T47D (cell line): ENCODE measurements at places on chromosomes 1 and 21.

DNA sequence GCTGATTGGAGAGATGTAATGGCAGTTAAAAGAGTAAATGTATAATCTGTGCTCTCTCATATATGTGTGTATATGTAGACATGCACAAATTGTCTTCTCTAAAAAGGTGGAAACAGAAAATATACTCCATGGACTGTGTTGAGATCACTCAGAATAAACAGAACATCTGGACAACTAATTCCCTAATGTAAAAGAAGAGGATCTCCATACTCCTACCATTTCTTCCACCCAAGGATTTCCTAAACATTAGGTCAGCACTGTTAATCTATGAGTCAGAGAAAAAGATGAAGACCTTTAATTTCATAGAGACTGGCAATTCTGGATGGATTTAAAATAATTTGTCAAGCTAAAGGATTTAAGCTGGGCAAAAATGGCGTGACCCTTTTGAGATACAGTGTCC lies 80.1 kb downstream of the ESRRG start:
- DNase-seq = no peak

GRCh38 chr21:23402929-23403520 lies 2204.3 kb downstream of the MRPL39 start:
- DNase-seq = peak; percentile 73

DNA sequence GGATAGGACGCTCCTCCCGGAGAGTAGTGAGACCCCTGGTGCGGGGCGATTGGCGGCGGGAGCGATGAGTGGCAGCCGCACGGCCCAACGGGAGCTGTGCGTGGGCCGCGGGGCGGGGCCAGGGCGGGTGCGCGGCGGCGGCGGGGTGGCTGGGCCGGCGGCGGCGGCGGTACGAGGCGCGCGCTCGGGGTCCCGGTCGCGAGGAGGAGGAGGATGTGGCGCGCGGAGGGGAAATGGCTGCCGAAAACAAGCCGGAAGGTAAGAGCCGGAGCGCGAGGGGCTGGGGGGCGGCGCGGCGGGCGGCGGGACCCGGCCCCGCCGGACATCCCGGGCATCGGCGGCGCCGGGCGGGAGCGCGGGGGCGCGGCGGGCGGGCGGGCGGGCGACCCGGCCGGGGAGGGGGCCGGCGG lies at the start of gene CAMTA1:
Gene CAMTA1, plus strand, starts transcription at position 137 of the 410 bp plus-strand sequence. Its CDS starts 77 bp downstream, at position 214.
- DNase-seq = no peak

DNA sequence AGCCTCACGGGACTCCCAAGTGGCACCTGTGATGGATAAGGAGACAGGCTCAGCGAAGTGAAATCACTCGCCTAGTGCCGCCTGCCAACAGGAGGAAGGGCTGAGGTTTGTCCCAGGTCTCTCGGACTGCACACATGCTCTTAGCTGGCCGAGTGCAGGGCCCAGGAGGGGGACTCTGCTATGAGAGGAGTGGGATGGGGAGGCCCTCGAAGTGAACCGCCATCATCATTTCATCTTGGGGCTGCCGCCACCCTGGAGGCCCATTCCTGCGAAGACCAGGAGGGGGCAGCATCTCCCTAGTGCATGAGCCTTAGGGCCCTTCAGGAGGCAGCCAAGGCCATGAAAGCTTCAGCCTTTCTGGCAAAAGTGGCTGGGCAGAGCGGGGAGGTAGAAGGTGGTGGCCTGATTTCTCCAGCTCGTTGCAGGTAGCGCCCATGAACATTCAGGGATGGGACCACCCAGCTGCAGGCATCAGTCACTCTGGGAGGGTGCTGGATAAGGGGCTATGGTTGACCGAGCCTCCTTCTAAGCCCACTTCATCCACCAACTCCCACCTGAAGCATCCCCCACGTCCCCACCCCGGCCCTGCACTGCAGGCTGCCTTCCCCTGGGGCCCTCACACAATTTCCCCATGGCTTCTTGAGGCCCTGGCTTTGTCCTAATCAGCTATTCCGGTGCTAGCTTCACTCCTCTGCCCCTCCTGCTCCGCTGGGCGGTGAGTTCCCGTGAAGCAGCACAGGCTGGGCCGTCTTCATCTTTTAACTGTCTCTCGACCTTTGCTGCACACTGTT lies 17.2 kb upstream of the RASSF5 start:
- peak; percentile 77 for DNase-seq

DNA sequence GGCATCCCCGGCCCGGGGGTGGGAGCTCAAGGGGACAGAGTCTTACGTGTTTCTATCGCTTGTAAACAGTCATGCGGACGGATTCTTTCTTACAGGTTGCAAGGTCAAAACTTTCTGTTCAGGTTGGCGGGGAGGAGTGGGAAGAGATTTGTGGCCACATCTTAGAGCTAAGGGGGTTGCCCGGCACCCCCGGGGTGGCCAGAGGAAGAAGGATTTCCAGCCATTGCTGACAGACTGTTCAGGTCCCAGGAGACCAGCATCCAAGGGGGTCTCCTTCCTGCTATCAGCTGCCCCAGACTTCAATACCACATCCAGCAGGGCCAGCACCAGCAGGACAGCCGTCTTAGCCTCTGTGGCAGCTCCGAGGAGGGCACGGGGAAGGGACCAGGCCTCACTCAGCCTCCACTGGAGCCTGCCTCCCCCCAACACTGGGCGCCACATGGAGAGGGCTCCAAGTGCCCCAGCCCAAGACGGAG lies 52.0 kb downstream of the KIF21B start:
- DNase-seq = no peak

DNA sequence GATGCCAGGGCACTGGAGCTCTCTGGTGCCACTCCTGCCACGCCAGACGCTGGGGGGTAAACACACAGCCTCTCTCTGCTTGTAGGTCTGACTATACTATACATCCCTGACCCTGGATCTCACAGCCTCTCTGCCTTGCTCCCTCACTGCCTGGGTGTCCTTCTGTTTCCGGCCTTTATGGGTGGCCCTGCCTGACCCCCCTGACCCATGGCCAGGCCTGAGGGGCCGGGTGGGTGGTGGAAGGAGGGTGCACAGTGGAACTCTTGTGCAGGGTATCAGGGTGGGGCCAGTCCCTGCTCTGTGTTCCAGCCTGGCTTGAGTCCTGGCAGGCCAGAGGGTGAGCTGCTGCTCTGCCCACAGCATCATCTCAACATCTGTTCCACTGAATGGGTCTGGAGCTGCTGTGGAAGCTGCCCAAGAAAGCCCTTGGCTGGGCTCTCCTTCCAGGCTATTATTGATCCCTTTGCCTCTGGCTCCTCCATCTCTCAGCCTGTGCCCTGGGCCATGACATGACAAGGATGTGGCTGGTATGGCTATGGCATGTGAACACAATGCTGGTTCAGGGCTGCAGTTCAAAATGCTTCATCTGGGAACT lies 17.2 kb upstream of the SYNC start:
- no peak for DNase-seq

DNA sequence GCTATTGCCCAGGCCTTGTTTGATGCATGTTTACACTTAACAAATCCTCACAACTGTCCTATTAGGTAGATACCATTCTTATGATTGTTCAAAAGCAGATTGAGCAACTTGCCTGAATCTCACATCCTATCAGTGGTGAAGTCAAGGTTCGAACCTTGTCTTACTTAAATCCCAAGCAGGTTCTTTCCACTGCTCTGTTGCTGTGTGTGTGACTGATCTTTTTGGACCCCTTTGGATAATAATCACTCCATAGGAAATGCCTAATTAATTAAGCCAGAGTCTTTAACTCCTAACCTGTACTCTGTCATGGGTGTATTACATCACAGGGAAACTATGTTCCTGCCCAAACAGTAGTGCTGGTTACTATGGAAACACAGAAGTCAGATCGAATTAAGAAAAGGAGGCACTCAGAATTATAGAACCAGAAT lies 84.2 kb downstream of the SPATA46 start:
- DNase-seq = no peak

- no peak for DNase-seq
Observed at GRCh38 chr1:240329443-240329842, 237.8 kb downstream of the FMN2 start.

DNA sequence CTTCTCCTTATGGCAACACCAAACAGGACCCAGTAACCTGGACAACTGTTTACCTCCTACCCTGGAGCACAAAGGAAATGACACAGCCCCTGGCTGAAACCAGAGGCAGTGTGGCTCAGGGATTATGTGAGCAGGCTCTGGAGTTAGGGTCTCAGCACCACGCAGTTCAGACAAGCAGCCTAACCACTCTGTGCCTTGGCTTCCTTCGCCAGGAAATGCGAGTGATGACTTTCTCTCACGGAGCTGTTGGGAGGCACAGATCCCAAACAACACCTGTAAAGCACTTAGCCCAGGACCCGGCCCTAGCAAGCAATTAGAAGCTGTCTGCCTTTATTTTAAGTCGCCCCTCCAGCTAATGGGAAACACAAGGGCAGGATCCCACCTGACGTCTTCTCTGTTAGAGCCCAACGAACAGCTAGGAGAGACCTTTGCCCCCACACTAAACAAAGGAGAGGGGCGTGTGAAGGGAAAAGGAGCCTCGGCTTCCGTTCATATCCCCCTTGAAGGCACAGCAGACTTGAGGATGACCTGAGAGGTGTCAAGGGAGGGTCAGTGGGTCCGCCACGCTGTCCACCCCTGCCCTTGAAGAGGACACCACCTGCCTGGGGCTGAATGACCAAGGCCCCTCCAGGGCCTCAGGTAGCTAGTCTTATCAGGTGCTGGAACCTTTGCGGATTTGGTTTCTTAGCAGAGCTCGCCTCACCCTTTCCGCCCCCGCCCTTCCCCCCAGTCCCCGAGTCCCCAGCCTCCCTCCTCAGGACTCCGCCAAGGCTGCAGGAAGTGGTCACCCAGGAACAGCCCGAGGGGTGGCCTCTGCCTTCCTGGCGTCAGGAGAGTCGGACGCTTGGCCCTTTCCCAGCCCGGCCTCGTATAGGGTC lies 860 bp downstream of the TMEM63A start:
- DNase-seq = peak; percentile 73

GRCh38 chr21:44837537-44837936 lies 19.7 kb upstream of the SUMO3 start:
- DNase-seq = no peak

- no peak for DNase-seq
Observed at GRCh38 chr1:77925956-77926355, 37.5 kb downstream of the NEXN start.

GRCh38 chr1:87841332-87841731 lies 512.7 kb downstream of the LMO4 start:
- DNase-seq = no peak

DNA sequence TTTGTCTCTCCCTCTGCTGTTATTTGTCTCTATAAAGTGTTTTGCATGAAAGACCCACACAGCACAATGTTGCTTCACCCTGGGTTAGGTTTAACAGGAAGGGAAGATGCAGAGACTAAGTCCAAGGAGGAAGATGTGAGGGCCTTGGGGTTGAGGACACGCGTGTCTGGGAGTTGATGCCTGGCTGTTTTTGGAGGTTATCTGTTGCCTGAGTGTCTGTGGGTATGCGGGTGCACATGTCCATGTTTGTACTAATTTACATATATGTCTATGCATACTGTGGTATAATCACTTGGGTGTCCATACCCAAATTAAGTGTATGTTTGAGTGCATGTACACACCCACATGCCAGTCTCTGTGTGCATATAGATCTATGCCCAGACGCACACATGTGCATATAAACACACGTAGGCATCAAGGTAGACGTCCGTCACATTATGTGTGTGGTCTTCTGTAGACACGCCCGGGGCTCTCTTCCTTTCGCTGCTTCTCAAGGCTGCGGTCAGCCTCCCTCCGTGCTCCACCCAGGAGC lies 962 bp upstream of the MAN1C1 start:
- no peak for DNase-seq

DNA sequence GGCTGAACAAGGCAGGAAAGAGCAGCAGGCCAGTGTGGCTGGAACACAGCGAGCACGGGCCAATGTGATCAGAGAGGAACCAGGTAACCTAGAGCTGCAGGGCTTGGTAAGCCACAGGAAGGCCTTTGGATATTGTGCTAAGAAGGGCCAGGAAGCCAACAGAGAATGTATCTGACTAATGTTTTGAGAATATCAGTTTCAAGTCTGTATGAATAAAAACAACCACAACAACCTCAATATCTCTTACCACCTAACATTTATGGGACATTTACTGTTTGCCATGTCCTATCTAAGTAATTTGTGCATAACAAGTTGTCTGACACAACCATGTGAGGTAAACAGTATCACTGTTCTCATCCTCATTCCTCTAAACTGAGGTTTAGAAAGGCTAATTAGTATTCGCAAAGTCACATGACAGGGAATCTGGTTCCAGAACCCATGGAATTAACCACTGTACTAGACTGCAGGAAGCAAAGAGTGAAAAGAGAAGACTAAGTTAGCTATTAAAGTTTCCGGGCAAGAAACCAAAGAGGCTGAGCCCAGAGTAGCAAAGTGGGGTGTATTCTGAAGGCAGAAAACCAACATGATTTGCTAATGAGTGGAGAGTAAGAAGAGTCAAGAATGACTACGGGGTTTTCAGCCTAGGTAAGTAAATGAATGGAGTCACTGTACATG lies 38.9 kb downstream of the SPRTN start:
- no peak for DNase-seq

- no peak for DNase-seq
Observed at GRCh38 chr21:15409031-15409430, 320.8 kb upstream of the USP25 start.

- no peak for DNase-seq
Observed at GRCh38 chr1:1836119-1836518, 54.8 kb downstream of the GNB1 start.
